ENCODE measurements at places on chromosomes 7 and 10.

DNA sequence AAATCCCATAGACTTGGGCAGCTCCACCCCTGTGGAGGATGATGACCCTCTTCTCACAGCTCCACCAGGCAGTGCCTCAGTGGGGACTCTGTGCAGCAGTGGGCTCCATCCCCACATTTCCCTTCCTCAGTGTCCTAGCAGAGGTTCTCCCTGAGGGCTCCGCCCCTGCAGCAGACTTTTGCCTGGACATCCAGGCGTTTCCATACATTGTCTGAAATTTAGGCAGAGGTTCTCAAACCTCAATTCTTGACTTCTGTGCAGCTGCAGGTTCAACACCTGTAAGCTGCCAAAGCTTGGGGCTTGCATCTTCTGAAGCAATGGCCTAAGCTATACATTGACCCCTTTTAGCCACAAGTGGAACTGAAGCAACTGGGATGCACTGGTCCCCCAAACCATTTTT lies 31.8 kb downstream of the NEUROG3 start:
- no peak for DNase-seq

DNA sequence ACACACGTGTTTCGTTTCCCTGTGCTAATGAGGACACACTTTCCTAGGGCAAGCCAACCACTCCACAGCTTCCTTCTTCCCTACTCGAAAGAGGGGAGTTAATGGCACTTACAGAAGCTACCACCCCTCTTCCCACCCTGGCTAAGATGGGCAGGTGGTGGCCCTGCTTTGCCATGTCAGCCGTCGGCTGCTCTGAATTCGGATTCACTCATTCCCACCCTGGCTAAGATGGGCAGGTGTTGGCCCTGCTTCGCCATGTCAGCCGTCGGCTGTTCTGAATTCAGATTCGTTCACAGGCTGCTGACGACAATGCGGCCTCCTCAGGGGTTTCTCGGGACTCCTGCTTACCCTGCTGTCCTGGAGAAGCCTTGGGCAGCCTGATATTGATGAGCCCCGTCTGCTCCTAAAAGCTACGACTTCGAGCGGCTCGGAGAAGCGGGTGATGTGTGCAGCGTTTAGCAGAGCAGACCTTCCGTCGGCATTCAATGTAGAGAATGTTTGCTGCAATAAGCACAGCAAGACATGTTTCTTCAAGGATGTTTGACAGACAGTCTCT lies 56.2 kb upstream of the PPP2R2D start:
- no peak for DNase-seq

- no peak for DNase-seq
Observed at GRCh38 chr10:24256619-24257107, 47.7 kb downstream of the KIAA1217 start.

GRCh38 chr10:80466724-80467326 lies 12.7 kb downstream of the TSPAN14 start:
- DNase-seq = no peak

DNA sequence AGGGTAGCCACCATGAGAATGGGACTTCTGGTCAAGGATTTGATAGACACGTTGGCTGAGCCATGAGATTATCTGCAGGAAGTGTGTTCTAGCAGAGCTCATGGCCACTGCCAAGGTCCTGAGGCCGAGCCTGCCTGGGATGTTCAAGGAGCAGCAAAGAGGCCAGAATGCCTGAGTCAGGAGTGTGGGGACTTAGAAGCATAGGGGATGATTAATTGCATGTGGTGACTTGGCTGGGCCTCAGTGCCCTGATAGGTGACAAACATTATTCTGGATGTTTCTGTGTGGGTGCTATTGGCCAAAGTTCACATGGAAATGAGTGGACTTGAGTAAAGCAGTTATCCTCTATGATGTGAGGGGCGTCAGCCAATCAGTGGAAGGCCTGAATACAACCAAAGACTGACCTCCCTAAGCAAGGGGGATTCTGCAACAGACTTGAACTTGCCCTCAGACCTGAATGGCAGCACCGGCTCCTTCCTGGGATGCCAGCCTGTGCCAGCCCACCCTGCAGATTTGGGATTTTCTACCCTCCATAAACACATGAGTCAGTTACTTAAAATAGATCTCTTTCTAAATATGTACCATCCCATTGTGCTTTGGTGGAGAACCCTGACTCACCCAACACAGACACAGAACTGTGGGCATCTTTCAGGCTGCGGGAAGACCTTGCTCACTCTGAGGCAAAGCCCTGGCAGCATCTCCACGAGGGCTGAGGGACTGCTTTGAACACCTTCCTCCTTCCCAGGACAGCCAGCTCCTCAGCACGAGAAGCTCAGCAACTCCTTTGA lies 363.9 kb upstream of the MGMT start:
- DNase-seq = no peak

DNA sequence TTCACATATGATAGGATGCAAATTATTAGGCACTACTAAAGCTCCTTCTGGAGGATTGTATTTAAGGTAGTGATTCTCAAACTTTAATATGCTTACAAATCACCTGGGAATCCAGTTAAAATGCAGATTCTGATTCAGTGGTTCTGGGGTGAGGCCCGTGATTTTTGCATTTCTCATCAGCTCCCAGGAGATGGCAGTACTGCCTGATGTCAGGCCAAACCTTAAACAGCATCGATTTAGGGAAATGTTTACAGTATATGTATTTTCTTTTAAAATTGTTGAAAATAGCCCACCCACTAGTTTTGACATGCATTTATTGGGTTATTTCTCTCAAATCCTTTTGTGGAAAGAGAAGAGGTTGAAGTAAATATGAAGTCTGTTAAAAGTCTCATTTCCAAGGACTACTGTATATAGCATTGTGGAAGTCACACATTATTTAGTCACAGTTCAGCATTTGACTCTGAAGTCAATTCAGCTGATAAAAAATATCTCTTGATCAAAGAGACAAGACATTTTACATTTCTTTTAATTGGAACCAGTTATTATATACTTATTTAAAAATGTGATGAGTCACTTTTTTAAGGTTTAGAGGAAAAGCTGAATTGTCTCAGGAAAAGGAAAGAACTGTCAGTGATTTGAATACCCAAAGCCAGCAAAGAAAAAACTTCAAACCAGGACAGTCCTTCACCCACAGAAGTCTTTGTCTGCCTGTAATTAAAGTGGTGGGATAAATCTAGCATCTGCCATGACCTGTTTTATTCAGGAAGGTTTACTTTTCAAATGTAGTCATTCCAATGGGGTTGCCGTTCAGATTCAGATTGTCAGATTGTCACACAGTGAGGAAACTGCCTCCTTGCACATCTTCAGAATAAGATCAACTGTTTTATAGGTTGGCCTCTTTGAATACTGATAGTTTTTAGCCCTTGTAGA lies 21.1 kb upstream of the HBP1 start:
- DNase-seq = no peak

- DNase-seq = no peak
Observed at GRCh38 chr10:110395350-110396283, 90.9 kb upstream of the SMNDC1 start.

DNA sequence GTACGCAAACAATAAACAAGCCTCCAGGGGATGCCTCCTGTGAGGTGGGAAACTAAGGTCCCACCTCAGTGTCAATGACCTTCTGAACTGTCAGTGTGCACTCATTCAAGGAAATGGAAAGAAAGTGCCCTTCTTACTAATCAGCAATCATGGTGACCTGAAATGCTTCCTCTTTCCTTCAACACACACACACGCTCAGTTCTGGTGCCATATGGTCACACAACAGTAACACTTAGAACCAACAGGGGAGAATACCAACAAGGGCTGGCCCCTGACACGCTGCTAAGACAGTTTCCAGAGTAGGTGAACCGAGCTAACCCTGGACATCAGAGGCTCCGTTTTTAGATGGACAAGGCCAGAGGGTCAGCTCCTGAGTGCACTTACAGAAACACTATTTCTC lies 42.1 kb upstream of the EFCAB10 start:
- no peak for DNase-seq

- no peak for DNase-seq
Observed at GRCh38 chr10:97865488-97865887, 15.8 kb downstream of the GOLGA7B start.

GRCh38 chr10:100528921-100529474 lies 673 bp downstream of the NDUFB8 start:
- DNase-seq = no peak

GRCh38 chr7:120996333-120996987 lies 7.9 kb downstream of the CPED1 start:
- no peak for DNase-seq

DNA sequence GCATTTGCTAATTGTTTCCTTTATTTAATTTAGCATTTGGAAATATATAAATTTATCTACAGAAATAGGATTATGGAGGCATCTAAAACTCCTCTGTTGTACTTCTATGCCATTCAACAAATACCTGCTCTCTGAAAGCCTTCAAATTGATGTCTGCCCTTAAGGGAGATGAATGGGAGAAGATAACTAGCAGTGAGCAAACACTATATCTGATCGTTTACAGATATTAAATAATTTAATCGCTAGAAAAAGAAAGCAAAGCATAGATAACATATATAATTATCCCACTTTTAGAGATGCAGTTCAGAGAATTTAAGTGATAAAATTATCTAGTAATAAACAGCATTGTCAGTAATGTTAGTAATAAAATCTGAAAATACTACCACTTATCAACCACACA lies 524.9 kb downstream of the NRG3 start:
- no peak for DNase-seq

- DNase-seq = no peak
Observed at GRCh38 chr7:36185756-36186155, 32.7 kb downstream of the EEPD1 start.

- DNase-seq = no peak
Observed at GRCh38 chr7:41147606-41148485, 555.0 kb downstream of the INHBA start.

- DNase-seq = no peak
Observed at GRCh38 chr7:39733881-39734632, 110.7 kb downstream of the RALA start.

GRCh38 chr7:106485031-106485551 lies 175.9 kb downstream of the CCDC71L start:
- DNase-seq = no peak

DNA sequence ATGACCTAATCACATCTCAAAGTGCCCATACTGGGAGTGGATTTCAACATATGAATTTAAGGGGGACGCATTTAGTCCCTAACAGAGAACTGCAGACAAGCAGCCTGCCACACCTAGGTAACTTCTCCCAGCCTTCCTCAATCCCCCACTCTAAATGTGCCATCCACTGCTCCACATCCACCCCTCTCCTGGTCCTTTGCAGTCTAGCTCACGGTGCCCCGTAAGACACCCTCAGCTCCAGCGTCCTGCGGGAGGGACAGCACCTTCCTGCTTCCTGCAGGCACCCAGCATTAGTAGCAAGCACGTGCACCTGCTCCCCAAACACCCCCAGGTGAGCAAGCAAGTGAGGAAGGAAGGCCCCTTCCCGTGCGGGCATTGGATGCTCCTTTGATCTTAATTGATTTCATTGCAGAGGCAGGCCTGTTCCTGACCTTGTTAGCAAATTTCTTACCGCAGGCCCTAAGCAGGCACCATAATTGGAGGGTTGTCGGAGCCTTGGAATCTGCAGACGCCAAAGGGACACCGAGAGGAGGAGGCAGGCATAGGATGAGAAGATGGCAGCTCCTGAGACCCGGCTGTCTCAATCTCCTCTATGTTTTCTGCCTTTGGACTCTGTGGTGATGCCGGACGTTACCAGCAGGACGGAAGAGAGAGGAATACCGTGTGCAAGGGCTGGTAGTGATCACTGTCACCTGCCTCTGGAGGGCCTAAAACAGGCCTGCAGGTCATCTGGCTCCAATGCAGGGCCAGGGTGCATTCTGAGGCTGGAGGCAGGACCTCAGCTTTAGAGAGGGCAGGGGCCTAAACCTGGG lies 75.8 kb upstream of the CHST15 start:
- DNase-seq = no peak

- DNase-seq = no peak
Observed at GRCh38 chr10:23157691-23158369, 34.3 kb upstream of the PTF1A start.

DNA sequence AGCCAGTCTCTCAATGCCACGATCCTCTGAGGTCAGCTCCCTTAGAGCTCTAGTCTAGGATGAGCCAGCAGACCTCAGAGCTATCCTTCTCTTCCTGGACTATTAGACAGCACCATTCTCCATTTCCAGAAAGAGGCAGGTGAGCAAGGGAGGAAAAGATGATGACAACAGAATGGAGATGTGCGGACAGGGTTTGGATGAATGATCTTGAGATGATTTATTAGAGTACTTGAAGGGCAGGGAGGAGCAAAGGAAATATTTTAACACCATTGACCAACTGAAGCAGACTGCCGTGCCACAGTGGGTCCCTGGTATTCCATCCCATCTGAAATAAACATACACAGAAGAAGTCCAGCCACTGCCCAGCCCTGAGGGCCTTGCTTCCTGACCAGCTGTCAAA lies 94.3 kb downstream of the CFAP58 start:
- DNase-seq = no peak

- DNase-seq = no peak
Observed at GRCh38 chr10:113300617-113301016, 252.2 kb upstream of the HABP2 start.

- no peak for DNase-seq
Observed at GRCh38 chr10:49056356-49056755, 59.0 kb downstream of the VSTM4 start.

DNA sequence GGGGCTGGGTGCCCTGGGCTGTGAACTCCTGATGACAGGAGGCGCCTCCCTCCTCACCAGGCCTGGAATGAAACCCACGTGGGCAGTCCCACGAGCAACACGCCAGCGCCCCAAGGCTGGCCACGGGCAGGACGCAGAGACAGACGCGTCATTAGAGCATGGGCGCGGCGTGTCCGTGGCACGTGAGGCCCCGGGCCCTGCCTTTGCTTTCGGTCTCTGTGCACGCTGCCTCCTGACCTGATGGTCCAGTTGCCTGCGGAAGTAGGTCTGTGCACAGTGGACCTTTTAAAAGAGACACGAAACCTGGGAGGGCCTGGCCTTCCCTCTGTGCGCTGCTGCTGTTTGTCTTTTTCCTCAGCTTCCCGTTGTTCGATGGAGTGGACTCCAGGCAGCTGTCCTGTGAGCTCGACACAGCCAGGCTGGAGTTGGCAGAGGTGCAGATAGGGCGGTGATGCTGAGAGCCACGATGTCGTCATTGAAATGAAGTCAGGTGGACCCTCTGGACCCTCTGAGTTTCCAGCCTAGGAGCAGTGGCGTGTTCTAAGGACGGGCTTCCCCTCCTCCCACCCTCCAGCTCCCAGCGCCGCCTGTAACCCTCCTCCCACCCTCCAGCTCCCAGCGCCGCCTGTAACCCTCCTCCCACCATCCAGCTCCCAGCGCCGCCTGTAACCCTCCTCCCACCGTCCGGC lies 40.1 kb upstream of the CFAP46 start:
- DNase-seq = no peak

DNA sequence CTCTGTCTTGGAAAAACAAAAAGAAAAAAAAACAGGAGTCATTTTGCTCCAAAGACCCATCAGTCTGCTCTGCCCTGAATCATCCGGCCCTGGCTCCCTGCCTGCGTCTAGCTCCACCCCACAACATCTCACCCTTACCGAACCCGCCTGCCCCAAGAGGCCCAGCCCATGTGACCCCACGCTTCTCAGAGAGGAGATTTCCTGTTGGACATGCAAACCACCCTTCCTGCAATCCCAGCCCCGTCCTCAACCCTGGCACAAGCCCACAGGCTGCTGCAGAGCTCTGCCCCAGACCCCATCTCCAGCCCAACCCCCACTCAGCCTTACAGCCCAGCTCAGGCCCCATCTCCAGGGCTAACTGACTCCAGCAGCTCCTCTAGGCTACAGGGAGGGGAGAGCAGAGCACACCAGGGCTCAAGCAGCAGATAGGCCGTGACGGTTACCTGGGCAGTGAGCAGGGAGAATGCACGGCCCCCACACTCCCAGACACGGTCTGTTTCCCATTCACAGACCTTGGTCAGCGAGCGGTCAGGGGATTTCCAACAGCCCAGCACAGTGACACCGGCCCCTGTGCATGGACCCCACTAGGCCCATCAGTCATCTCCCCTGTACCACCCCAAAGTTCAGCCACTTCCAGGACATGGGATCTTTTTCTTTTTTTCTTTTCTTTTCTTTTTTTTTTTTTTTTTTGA lies 69.9 kb upstream of the GTF2I start:
- DNase-seq = peak; percentile 66

Data from NCI-H187 (cell line).